KG1 (cell line): ENCODE measurements at places on chromosomes 7 and 10.
A peak's percentile ranks its signal among the peaks of the same experiment; 100 is the strongest.

DNA sequence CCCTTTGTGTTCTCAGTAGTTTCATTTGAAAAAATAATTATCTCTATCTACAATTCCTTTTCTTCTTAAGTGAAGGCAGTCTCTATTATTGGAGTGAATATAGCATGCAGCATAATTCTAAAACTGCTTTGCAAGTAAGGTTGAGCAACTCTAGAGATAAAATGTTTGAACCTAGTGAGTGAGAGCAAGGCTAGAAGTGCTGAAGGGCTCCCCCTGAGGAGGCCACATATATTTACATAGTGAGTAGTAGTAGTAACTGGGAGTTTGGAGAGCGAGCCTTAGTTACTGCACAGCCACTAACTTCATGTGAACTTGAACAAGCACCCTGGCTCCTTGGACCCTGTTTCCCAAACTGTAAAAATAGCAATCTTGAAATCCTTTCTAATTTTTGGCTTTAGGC lies 141.5 kb upstream of the DKK1 start:
- no peak for DNase-seq

GRCh38 chr7:106818736-106819135 lies 46.3 kb upstream of the PIK3CG start:
- no peak for DNase-seq

DNA sequence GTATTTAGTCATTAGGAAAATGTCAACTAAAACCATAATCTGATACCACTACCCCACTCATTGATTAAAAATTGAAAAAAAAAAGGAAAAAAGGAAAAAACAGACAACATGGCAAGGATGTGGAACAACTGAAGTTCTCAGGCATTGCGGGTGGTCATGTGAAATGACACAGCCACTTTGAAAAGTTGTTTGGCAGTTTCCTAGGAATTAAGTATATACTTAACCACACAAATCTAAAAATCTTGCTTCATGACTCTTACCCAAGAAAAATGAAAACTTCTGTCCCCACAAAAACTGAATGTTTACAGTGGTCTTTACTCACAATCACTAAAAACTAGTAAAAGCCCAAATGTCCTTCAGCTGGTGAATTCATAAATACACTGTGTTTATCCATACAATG lies 254.5 kb downstream of the AHR start:
- no peak for DNase-seq

DNA sequence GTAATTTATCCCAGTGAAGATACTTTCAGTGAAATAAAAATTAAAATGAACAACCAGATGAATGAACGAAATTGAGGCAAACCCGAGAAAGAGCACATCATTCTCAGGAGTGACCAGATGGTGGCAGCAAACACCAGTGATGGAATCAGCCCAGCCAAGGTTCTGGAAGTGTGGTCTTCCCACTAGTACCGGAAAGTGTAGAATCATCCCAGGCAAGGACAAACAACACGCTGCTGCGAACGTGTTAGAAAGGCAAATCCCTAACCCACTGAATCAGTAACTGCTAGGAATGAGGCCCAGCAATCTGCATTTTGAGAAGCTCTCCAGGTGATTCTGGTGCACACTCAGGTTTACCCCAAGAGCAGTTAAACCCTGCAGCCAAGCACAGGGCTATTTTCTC lies 15.5 kb upstream of the SLC18A3 start:
- peak; percentile 19 for DNase-seq

DNA sequence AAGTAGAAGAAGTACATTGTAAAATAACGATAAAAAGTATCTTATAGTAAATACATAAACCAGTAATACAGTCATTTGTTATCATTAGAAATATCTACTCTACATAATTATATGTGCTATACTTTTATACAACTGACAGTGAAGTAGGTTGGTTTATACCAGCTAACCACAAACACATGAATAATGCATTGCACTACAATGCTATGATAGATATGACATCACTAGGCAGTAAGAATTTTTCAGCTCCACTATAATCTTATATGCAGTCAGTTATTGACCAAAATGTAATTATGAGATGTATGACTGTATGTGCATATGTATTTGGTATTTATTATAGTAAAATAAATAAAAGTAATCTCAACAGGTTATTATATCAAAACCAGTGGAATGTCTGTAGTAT lies 23.4 kb upstream of the SGCE start:
- DNase-seq = no peak

DNA sequence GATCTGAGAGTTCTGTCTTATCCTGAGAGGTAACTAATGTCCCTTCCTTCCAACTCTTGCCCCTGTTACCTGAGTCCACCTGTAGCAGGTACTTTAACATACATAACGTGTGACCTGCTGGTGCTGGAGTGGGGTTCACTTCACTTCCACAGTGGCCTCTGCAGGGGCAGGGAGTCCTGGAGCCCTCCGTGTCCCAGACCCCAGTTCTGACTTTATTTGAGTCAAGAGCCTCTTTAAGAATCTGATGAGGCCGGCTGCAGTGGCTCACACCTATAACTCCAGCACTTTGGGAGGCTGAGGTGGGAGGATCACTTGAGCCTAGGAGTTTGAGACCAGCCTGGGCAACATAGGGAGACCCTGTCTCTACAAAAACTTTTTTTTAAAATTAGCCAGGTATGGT lies 117.0 kb upstream of the RET start:
- no peak for DNase-seq
